ENCODE measurements at places on chromosomes 16 and 17.

DNA sequence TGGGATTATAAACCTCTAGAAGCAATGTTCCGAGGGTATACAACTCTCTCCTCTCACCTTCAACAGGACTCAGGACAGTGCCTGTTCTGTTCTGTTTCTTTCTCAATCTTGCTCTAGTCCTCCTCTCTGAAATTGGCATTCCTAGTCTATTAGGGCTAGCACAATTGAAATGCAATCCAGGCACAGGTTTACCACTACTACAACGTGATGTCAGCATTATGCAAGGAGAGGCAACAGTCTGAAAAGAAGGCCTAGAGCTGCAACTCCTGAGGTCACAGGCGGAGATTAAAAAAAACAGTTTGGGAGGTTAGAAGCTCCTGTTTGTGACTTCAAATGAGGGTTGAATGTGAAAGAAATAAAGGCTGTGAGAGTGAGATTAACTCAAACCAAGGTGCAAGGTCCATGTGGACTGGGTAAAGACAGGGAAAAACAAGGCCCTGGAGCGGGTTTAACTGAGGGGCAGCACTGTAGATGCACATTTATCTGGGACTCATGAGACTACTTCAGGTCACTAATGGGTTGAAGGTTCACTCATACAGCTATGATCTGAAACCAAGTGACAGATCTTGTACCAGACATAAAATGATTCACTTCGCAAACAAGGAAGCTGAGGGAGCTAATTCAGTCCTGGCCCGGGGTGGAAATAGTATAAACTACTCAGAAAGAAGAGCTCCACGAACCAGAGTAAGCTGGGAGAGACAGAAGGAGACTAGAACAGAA lies 16.8 kb downstream of the AMFR start:
- no peak for DNase-seq

DNA sequence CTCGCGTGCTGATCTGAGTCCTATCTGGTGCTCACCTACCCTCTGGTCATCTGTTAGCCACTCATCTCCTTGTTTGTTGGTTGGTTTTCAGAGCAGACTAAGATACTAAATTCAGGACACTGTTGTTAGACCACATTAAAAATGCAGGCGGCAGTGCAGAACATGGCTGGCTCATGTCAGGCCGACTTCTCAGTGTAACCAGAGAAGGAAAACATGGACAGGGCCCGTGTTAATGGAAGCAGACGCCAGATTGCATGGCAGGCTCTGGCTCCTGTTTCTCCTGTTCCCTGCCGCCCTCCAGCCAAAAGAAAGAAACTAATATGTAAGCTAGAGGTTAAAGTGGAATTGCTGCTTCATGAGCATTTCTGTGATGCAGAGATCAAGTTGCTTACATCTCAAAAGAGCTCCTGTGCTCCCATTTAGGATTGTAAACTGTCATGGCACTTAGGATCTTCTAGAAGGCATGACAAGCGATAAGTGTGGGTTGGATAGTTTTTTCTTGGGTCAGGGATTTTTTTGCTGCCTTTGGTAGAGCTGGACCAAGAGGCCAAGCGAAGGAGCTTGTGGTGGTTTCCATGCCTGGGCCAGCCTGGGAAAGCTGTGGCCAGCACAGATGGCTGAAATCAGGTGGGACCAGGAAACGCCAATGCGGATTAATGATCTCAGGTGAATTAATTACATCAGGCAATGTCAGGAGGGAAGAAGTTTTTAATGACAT lies 56.1 kb downstream of the YPEL2 start:
- DNase-seq: no peak

GRCh38 chr17:76696763-76697701 lies 13.7 kb downstream of the MXRA7 start:
- DNase-seq: no peak

GRCh38 chr17:48792033-48792798 lies 24.8 kb downstream of the TTLL6 start:
- no peak for DNase-seq

Data from SHP77 (cell line).